ENCODE measurements at places on chromosomes 1 and 21.

- DNase-seq: peak; percentile 6
Observed at GRCh38 chr1:51234721-51235425, 1.2 kb upstream of the RNF11 start.

DNA sequence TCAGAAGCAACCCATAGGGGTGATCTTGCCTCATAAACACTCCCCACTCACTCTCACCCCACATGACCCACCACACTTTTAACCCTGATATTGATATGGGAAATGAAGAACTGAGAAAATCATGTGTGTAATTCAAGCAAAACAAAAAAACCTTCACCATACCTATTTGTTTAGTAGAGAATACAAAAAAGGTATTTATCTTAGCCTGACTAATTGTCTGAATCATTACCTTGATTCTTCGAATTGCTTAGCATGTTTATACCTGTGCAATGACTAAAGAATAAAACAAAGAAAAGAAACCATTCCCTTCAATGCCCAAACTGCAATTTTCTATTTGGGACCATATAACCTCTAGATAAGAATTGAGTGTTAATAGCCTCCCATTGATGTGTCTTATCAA lies 1.8 kb downstream of the CLDN17 start:
- no peak for DNase-seq

DNA sequence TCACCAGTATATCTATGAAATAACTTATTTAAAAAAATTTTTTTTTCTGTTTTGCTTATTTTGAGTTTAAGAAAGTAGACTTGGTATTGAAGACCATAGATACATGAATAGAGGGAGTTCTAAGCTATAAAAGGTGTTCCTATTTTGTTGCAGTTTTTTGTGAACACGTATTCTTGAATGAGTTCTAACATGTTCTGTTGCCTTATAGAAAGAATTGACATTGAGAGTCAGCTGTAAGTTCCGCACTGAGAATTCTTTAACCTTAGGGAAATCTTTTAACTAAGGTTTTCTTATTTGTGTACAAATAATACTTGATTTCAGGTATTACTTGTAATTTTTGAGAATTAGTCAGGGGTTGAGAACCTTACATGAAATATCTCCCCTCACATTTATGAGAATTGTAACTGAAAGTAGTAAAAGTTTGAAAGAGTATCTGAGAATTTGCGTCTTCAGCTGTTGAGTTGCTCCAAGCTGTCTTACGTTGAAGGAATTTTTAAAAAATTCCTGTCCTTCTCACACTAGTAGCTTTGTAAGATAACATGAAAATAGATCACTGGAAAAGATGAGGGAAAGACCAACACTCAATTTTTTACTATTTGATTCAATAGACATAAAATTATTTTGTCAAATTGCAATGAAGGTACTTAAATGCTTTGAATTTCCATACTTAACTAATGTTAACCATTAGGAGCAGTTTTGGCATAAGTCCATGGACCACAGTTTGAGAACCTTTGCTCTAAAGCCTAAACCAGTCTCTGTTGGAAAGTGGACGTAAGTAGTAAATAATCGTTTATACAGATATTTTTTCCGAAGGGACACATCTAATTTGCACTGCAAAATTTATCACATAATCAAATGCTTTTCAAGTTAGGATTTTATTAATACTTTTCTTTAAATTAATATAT lies 3.8 kb downstream of the DR1 start:
- no peak for DNase-seq

GRCh38 chr21:33968995-33969348 lies 53.4 kb upstream of the ATP5PO start:
- DNase-seq: no peak

- no peak for DNase-seq
Observed at GRCh38 chr1:83897516-83897915, 101.4 kb downstream of the TTLL7 start.

- DNase-seq: no peak
Observed at GRCh38 chr1:226606311-226607267, 58.0 kb downstream of the STUM start.

DNA sequence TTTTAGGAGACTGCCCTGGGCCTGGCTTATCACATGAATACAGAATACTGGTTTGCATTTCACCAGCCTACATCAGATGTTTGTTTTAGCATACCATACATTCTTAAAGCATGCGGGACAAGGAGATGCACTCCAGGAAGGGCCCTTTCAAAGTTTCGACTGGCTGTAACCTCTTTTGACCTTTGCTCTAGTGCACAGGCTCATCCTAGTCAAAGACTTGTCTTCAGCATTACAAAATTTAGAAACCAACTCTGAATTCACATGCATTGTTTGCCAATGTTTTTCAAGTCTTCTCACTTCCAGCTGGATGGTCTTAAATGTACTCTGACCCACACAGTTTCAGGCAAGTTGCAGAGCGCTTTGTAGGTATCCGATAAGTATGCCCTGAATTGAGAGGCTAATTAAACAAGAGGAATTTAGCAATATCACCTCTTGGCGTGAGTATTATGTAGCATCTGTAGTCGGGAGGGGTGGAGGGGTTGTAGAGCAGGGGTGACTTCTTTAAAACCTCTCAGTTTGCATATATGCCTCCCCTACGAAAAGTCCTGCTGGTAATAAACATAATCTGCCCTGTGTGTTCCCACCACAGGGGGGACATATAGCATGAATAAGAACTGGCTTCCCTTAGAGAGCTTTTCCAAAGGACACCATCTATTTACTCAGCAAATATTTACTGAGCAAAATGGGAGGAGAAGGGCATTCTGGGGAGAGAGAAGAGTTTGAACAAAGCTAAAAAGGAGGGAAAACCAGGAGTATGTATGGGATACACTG lies 24.4 kb upstream of the AHCYL1 start:
- no peak for DNase-seq

GRCh38 chr1:234597894-234598293 lies 12.1 kb downstream of the IRF2BP2 start:
- no peak for DNase-seq

GRCh38 chr1:232816324-232816723 lies 11.1 kb downstream of the MAP10 start:
- no peak for DNase-seq

GRCh38 chr1:159891275-159892157 lies 8.4 kb downstream of the CFAP45 start:
- DNase-seq: peak; percentile 51

GRCh38 chr1:62962901-62963776 lies 179.2 kb downstream of the ATG4C start:
- no peak for DNase-seq

- no peak for DNase-seq
Observed at GRCh38 chr1:63878932-63879331, 105.1 kb downstream of the ROR1 start.

GRCh38 chr1:29033829-29034466 lies 89.8 kb downstream of the TMEM200B start:
- no peak for DNase-seq

DNA sequence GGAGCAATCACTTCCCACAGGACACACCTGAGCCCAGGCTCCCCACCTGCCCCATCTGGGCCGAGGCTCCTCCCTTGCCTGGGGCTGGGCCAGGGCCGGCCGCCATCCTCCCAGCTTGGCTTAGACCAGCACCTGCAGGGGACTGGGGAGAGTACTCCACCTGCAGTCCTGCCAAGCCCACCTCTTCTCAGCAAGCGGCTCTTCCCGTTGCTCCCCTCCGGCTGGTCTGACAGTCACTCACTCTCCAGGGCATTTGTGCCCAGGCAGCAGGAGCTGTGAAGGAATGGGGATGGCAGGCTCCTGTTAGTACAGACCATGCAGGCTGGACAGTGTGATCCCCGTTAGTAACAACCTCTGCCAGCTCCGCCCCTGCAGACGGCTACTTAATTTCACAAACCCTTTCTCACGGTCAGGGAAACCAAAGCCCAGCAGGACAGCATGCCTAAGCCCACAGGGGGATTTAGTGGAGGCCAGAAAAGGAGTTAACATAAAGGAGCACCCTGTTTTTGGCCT lies at the start of gene FYB2:
TSS of gene FYB2 (minus strand) at position 18 of the 513 bp plus-strand sequence. CDS start 114 bp downstream, outside the sequence.
- DNase-seq: no peak

DNA sequence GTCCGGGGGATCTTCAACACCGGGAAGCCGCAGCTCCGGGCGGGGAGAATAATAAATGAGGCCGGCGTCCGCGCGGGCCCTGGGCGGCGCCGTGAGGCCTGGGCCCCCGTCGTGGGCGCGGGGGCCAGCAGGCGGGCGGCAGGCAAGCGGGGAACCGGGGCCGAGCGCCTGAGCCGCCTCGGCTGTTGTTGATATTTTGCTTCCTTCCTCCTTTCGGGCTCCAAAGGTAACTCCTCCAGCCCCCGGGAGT lies at the start of gene MEF2D:
TSS of gene MEF2D (minus strand) at position 233 of the 250 bp plus-strand sequence. CDS start 17,483 bp downstream, outside the sequence.
- no peak for DNase-seq

GRCh38 chr1:62424411-62424810 lies 12.4 kb upstream of the USP1 start:
- no peak for DNase-seq

DNA sequence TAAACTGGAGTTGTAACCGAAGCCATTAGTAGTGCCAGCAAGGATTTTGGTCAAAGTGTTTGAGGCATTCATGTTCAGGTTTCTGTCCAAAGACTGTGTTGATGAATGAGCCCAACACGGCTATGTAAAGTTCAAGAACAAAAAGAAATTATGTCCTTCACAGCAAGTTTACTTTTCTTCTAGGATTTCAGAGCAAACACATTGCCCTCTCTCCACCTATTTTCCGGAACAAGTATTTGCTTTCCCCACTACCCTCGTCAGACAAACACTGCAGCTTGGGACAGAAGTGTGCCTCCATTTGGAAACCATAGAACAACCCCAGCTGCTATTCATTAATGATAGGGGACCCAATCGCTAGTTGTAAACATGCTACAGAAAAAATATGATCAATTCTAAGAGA lies 151.4 kb upstream of the C1orf105 start:
- no peak for DNase-seq

DNA sequence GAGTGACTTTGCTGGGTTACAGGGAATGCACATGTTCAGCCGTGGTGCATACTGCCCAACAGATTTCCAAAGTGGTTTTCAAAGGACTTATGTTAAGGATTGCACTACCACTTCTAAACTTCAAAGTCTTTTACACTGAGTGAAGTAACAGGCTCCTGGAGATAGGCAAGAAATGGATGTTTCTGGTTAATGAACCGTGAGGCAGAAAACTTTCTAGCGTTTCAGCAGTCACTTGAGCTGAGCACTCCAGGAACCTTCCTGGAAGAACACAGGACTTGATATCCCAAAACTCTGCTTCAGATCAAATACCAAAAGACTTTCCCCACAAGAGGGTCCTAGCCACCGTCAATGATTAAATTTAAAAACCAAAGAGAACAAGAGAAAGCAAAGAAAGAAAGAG lies 74.3 kb upstream of the ATP1A1 start:
- DNase-seq: no peak

- no peak for DNase-seq
Observed at GRCh38 chr1:155175281-155175926, 1.8 kb downstream of the TRIM46 start.

DNA sequence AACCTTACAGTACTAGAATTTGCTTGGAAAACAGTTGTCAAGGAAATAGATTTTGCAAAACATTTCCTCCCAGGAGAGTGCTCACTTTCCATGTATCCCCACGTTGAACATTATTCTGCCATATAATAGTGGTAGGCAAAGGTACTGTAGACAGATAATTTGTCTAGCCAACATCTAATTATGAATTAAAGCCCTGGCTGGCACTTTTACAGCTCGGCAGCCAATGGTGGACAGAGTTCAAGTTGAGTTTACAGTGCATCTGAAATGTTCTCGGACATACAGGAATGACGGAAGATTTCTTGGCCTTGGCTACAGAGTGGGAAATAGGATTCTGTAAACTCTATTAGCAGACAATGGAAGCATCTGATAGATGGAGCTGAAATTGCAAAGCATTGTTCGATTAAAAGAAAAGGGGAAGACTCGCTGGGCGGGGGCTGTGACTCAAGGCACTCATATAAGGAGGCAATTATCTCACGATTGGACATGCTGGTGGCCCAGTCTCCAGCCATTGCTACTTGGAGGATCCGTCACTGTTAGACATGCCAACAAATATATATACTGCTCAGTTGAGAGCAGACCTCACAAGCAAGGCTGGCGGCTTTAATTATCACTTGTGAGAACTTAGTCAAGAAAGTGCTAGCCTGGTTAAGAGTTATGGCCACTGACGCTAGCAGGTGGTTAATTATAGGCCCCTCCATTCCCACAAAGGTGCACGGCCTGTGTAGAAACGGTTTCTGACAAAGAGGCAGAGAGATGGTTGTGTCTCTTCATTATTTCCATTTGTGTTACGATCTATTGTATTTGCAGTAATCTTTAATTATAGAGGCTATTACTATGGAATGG lies 48.0 kb downstream of the MAN1C1 start:
- DNase-seq: no peak

DNA sequence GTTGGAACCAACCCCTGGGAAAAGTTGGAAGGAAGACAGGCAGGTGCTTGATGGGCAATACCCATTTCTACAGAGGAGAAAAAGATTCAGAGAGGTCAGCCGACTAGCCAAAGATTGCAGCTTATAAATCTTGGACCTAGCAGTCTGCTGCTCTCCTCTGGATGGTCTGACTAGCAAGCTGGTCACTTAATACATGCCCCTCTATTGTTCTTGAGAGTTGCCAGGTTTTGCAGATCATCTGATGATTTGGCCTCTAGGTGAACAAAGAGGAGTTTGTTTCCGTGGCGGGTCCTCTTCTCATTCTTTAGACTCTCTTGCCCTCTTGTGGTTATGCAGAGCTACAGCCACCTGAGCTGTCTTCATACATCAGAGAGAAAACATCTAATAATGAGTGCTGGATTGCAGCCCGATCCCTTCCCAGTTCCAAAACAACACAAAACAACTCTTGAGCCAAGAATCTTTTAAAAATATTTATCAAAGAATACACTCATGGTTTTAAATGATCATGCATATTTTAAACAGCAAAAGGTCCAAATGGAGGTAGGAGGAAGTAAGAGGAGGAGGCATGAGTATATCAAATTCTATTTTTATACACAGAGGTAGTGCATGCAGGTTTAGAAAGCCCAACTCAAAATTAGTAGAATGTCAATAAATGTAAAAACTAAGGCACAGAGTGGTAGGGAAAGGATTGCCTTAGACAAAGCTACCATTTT lies 115.7 kb downstream of the SLC30A10 start:
- no peak for DNase-seq

- DNase-seq: no peak
Observed at GRCh38 chr1:167446966-167447365, 71.4 kb downstream of the CD247 start.

- no peak for DNase-seq
Observed at GRCh38 chr21:44405948-44406872, 49.1 kb upstream of the LRRC3 start.

DNA sequence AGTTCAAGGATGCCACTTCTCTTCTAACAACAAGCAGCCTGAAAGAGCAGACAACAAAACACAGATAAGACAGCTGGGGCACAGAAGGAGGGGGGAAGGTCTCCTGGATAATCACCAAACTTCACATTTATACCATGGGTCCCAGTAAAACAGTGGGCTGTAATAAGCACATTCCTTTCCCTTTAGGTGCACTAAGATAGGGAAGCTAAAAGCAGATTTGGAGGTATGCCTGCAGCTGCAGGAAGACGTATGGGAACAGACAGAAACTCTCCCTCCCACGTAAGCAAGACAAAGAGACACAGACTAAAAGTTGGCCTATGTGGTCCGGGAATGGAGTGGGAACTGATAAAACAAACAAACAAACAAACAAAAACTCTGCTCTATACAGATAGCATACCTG lies 612.1 kb downstream of the MRPL39 start:
- DNase-seq: no peak

- DNase-seq: no peak
Observed at GRCh38 chr1:151187205-151187604, 2.8 kb downstream of the VPS72 start.

Measured in stimulated activated CD8-positive, alpha-beta memory T cell treated with anti-CD3 and anti-CD28 coated beads, Interleukin-15, amount 100 ng/mL, for 1 hour (primary cell).